ENCODE measurements at places on chromosomes 5 and 9.

DNA sequence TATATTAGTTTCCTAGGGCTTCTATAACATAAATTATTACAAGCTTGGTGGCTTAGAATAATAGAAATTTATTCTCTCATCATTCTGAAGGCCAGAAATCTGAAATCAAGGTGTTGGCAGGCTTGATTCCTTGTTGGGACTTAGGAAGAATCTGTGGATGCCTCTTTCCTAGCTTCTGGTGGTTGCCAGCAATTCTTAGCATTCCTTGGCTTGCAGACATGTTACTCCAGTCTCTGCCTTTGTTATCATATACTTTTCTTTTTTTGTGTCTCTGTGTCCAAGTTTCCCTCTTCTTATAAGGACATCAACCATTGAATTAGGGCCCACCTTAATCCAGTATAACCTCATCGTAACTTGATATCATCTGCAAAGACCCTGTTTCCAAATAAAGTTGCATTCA lies 31.4 kb downstream of the CTNNA1 start:
- no peak for DNase-seq

DNA sequence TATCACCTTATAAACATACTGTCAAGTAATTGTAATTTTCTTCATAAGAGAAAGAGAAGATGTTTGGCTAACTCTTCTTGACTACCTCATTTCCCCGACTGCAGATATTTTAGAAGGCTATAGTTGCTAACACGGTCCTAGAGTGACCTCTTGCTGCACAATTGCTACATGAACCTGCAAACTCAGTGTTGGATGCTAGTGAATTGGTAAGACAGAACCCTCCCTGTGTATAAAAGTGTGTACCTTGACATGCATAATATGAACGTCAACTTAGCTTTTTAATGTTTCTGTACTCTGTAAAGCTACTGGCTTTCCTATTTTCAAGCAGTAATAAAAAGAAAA lies 46.7 kb upstream of the CER1 start:
- no peak for DNase-seq

- DNase-seq = no peak
Observed at GRCh38 chr5:63055421-63055820, 476.8 kb downstream of the LRRC70 start.

DNA sequence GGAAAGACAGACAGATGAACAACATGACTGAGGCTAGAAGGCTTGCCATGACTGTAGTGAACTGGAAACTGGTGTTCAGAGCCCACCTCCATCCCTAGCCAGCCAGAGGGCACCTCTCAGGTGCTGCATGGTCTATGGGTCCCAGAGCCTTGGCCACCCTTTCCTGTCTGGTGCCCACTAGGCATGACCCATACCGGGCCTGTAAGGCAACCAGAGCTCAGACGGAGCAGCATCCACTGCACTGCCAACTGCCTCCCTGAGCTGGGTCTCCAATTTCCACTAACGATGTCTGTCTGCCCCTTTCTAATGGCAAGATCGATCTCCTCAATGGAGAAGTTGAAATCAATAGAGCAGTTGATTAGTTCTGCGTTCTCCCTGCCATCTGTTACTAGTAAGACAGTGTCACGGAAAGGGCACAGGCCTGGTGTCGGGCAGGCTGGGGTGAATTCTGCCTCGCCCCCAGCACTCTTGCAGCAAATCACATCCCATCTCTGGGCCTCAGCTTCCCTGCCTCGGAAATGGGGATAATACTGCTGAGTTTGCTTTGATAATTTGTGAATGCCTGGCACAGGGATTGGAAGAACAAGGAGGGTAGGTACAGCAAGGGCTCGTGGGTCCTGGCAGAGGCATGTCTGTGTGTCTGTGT lies 172.3 kb upstream of the MVB12B start:
- peak; percentile 13 for DNase-seq

DNA sequence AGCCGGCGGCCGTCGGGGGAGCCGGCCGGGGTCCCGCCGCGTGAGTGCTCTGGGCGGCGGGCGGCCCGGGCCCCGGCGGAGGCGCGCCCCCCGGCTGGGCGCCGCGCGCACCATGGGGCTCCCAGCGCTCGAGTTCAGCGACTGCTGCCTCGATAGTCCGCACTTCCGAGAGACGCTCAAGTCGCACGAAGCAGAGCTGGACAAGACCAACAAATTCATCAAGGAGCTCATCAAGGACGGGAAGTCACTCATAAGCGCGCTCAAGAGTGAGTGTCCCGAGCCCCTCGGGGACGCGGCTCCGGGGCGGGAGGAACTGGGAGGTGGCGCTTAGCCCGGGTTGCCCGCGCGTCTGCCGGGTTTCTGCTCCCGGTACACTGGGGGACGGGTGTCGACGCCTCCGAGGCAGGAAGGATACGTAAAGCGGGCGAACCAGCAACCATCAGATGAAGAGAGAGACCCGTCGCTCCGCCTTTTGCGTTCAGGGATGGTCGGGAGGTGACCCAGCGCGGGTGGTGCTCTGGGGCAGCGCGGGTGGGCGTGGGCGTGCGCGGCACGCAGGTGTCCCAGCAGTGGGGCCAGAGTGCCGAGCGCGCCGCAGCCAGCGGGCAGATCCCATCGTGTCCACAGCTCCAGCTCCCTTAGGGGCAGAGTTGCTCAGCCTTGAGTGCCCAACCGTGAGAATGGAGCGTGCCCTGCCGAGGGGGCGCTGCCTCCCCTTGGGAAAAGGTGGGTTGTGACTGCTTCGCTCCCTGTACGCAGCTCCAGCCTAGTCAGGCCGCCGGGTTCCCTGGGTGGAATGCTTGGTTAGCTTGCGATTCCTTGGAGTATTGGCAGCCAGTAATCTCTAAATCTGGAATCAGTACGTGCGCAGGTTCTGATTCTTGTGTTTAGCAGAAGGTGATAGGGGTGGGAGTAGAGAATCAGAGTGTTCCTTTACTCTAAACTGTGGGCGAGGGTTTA lies 753 bp downstream of the ARHGAP26 start:
- peak; percentile 59 for DNase-seq

DNA sequence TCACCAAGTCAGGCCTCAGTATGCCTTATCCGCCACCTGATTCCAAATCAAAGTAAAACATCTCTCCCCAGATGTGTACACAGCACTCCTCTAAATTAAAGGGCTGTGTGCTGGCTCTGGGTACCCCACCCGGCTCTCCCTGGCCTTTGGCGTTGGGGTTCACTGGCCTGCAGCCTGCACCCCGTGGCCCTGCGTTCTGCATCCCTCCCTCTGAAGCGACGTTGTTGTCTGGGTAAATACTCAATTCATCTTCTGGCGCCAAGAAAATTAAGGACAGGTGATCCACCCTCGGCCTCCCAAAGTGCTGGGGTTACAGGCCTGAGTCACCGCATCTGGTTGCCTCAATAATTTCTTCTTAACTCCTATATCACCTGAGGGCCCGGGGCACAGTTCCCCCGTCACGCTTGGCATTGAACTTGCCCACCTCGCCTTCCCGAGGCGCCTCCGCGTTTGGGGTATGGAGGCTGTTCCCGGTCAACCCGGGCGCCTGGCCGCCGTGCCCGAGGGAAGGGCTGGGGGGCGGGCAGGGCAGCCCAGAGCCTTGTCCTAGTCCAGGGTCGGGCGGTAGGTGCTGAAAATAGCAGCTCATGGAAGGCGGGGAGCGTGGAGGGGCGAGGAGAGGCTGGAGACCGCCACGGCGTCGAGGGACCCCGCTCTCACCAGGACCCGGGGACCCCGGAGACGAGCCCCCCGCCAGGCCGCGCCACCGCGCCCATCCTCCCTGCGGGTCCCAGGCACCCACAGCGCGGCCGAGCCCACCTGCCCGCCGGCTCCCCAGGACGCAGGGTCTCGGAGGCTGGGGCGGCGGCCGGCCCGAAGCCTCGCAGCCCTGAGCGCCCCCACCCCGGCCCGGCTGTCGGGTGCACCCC lies 531 bp downstream of the ABO start:
- DNase-seq = peak; percentile 41

DNA sequence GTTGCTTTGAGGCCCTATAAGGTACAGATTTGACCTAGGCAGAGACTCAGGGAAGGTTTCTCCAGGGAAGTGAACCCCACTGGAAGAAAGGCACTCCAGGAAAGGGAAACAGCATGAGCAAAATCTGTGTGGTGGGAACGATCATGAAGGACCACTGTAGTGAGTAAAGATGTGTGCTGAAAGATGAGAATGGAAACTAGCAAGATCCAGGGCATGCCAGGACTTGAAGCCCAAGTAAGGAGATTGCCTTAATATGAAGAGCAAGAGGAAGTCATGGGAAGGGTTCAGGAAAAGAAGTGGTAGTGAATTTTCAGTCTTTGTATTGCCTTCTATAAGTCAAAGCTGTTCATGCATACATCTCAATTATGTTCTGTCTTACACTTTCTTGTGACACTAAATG lies 55.2 kb upstream of the SLIT3 start:
- no peak for DNase-seq

DNA sequence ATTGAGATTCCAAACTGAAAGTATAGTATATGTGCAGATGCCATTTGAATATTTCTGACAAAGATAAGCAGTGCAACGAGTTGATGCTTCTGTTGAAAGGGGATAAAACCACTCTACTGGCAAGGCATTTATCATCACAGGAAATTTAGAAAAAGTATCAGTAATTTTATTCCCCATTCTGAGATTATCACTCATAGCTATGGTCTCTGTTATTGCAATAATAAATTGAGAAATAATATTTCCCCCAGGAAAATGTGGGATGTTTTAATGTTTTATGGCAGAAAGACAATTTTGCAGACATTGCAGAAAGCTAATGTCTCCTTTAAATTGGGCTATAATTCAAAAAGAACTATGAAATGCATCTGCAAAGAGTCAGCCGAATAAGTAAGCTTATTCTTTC lies 1612.7 kb upstream of the ACO1 start:
- DNase-seq = no peak

DNA sequence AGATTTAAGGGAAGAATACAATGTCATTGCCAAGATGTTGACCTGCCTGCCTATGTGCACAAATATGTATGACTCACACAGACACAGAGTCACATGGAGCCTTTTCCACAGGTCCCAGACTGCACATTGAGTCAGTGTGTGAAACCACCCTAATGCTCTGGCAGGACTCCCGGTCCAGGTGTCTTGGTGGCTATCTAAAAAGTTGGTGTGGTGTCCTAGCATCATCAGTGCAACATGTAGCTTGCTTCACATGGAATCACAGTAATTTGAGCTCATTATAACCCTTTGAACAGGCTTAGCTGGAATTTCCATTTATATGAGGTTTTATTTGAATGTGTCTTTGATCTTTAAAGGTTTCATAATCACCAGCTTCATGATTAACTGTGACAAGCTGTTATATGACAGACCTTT lies 10.7 kb downstream of the IFNA5 start:
- no peak for DNase-seq

GRCh38 chr5:42001673-42002072 lies 76.6 kb downstream of the FBXO4 start:
- no peak for DNase-seq

DNA sequence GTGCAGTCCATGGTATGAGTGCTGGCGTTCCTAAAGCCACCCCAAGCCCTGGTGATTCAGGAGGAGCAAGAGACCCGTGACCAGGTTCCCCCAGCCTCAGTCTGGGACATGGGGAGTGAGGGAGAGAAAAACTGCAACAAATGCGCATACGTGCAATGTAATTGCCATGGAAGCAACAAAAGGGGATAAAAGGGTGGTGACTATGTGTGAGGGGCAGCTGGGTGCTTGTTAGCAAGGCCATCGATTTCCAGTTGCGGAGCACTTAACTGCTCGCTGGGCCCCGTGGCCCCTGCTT lies 709 bp upstream of the SH3PXD2B start:
- DNase-seq = no peak

GRCh38 chr9:27353474-27354229 lies 56.7 kb upstream of the EQTN start:
- no peak for DNase-seq

GRCh38 chr5:141633871-141634561 lies 2.6 kb downstream of the HDAC3 start:
- DNase-seq = no peak

DNA sequence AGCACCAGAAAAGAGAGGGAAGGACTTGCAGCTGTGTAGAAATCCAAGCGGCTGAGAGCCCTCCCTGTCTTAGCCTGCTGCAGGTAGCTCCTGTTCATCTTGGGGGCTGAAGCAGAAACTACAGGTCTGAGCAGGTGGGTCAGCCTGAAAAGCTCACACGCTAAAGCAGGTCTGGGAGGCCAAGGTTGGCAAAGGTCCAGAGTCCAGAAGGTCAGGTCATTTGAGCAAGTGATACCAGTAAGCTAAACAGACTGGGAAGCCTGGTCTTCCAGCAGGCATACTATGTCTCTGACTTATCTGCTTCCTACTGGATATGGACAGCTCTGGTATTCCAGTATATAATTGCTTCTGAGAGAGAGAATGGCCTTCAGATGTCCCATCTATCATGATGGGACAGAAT lies 26.2 kb downstream of the PTCD2 start:
- no peak for DNase-seq
